ENCODE measurements at places on chromosomes 6 and 20.

GRCh38 chr6:81553216-81553615 is 199.3 kb downstream of the TENT5A start:
- no peak for DNase-seq

DNA sequence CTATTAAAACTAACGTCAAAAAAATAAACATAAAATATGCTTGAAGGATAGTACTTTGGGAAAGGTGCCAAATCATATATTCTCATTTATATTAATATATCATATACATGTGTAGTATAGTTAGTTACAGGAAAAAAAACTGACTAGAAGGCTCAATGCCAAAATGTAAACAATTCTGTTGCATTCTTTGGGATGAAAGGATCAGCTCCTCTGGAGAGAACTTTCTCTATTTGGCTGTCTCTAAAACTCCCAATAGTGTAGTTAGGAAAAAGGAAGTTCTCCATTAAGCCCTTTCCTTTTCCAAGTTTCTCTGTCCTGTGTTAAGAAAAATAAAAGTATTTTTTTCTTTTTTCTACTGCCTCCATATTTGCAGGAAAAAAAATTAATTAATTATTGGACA is 86.5 kb upstream of the BTN3A2 start:
- no peak for DNase-seq

GRCh38 chr6:72579865-72580264 is 42.0 kb upstream of the KCNQ5 start:
- DNase-seq = no peak

DNA sequence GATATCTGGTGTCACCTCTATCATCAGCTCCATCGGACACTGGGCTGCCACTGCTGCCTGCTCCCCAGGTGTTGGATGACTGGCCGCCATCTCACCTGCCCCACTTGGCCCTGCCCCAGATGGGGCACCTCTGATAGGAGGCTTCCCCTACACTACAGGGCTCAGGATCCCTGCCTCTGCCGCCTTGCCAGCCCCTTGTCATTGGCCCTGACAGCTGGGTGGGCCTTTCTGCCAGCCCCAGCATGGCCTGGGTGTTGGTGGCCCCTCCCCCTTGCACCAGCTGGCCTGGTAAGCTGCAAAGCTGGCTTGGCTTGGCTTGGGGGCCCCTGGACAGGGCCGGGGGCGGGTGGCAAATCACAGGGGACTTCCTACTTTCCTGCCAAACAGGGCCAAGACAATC is 10.6 kb downstream of the PACSIN1 start:
- no peak for DNase-seq

DNA sequence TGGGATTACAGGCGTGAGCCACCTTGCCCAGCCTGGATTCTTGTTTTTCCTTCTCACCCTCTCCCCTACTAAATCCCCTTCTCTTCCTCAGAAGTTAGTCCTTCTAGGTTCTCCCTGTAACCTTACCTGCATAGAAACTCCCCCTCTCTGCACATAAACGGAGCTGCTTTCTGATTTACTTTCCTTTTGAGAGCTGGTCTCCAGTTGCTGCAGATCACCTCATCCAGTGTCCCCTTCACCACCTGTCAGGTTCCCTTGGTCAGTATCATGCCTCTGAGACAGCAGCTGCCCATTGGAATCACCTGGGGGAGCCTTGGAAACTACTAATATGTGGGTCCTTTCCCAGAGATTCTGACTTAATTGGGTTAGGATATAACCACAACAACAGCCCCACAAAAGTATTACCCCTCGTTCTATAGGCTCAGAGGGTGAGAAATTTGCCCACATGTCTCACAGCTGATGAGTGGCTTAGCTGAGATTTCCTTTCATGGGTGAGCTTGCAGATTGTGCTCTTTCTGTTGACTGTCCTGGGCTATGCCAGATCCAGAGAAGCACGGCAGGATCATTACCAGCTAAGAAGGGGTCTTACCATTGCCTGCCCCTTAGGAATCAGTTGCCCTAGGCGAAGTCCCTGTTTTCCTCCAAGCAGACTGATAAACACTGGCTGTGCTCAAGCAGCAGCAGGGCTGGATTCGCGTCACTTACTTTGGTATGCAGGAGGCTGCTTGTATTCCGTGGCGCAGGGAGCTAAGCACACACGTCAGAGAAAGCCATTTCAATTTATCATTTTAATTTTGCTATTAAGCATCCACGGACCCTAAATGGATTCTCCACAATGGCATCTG is 51.3 kb downstream of the AKAP12 start:
- peak; percentile 68 for DNase-seq

DNA sequence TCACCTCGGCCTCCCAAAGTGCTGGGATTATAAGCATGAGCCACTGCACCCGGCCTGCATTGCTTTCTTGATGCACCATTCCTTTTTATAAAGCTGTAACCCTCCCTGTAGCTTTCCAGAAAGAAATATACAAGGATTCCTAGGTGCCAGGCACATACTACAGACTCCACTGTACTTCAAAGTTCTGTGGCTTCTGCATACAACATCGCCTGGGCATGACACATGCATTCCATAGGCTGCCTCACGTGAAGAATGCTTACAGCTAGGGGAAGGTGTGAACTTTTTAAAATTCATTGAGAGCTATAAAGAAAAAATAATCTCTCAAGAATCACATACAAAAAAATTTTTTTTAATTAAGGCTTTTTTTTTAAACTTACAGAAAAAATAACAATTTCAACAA is 50.2 kb downstream of the TRAM2 start:
- DNase-seq = no peak

- no peak for DNase-seq
Observed at GRCh38 chr20:48711696-48712464, 115.9 kb downstream of the PREX1 start.

GRCh38 chr6:119129968-119130484 is 51.6 kb upstream of the FAM184A start:
- no peak for DNase-seq

DNA sequence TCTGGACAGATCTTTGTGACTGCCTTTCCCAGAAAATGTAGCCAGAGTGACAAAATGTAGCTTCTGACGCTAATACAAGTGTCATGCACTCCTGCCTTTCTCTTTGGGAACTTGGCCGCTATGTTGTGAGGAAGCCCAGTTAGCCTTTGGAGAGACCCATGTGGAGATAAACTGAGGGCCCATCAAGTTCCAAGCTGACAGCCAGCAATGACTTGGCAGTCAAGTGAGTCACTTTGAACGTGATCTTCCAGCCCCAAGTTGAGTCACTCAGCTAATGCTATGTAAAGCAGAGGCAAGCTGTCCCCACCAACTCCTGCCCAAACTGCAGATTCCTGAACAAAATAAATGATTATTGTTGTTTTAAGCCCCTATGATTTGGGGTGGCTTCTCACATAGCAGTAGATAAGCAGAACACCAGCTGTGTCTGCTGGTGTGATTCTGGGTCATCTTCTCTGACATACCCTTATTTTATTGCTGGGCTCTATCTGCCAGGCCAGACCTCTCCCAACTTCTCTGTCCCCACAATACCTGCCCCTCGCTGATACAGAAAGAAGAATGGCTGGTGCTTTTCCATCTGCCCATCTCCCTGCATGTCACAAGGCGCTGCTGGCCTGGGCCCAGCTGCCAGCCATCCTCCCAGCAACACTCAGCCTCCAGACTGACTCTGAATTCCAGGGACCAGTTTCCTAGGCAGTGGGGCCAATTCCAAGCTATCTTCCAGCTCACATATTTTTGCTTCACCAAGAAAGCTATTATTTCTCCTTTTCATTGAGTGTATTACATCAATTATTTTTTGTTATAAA is 274.8 kb downstream of the LRFN2 start:
- no peak for DNase-seq

GRCh38 chr6:159334068-159334467 is 164.9 kb downstream of the FNDC1 start:
- DNase-seq = no peak

DNA sequence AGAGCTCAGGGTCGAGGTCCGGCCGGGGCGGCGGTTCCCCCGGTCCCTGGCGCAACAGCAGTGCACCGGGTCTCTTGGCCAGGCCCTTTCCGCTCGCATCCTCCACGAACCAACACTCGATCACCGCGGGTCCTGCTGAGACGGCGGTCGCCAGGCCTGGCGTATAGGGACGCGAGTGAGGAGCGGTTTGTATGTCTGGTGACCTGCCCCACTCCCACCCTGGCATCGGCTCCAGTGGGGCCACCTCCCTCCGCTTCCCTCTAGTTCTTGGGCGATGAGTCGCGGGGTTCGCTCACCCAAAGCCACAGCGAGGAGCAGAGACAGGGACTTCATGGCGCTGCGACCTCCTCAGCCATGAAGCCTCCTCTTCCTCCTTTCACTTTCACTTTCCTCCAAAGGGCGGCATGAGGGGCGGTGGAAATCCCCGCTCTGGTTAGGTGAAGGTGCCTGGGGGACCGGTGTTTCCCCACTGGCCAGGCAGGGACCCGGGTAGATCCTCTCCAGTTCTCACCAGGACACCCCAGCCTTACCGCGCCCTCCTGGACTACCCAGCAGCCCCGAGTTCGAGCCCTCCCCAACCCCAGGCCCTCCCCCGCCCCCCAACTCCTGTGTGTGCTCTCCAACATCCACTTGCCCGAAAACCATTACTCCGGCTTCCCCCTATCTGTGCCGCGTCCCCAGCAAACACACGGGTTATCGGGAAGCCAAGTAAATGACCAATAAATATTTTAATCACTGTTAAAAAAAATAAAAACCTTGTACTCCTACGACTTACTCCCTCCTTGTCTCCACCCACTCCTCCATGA is at the start of gene TAPBP:
Gene TAPBP, minus strand, starts transcription at position 370 of the 806 bp plus-strand sequence. Its CDS starts 37 bp downstream, at position 333.
- DNase-seq = peak; percentile 62

DNA sequence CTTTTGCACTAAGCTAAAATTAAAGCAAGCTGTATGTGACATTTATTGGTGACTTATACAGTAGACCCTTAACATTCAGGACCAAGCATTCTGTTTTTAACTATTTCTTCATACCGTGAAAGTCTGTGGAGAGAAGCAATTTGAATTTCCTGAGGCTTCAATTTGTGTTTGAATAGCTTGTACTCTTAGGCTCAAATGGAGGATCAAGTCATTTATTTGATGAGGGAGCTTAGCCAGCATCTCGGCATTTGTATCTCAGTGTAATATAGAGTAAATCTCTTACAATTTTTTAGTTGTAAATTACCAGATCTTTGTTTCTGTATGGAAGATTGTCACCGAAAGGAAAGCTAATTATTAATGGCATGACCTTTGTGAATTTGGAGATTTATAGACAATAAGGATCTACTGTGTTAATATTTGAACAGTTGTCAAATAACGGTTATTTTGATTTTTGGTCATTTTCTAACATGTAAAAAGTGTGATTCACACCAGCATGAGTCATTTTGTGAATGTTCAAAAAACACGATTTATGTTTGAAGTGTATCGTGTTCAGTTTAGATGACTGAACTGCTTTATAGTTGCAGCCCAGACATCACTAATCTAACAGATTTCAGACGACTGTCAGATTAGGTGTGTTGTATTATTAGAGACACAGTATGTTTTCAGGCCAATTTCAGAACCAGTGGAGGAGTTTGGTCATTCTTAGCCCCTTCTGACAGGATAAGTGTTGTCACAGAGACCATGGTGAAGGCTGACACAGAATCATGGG is 332.9 kb downstream of the CDKAL1 start:
- DNase-seq = no peak

DNA sequence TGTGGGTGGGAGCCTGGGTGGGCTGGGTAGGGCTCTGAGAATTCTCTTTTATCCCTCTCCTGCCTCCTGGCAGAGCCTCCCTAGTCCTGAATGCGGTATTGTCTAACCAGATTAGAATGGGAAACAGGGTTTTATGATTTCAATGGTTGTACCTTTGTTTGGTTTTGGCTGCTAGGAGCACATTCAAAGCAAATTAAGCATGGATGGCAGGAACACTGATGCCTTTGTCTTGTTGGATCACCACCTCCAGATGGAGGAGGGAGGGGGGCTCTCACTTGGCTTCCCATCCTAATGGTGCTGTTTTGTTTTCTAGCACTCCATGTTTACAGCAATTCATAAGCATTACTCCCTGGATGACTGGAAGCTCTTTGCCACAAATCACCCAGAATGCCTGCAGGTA is 11.6 kb downstream of the GMPR start:
- no peak for DNase-seq

DNA sequence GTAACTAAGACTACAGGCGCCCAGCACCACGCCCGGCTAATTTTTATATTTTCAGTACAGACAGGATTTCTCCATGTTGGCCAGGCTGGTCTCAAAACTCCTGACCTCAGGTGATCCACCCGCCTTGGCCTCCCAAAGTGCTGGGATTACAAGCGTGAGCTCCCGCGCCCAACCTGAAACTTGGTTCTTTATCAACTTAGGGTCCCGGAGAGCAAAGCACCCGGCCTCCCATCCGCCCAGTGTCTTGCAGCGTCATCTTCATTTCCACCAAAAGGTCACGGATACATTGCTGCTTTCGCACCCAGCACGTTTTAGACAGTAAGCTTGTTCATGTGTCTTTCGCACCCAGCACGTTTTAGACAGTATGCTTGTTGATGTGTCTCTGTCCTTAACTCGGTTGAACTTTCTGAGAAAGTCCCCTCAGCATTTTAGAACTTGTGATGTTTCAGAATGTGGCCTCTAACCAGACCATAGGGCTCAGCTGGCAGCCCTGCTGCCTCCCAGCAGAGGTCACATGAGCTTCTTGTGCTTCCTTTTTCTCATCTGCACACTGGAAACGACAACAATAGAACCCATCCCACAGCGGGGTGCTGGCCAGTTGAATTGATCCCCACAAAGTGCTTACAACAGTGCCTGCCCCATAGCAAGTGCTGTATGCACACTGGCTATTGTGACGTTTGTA is 48.8 kb downstream of the PRR18 start:
- DNase-seq = no peak

DNA sequence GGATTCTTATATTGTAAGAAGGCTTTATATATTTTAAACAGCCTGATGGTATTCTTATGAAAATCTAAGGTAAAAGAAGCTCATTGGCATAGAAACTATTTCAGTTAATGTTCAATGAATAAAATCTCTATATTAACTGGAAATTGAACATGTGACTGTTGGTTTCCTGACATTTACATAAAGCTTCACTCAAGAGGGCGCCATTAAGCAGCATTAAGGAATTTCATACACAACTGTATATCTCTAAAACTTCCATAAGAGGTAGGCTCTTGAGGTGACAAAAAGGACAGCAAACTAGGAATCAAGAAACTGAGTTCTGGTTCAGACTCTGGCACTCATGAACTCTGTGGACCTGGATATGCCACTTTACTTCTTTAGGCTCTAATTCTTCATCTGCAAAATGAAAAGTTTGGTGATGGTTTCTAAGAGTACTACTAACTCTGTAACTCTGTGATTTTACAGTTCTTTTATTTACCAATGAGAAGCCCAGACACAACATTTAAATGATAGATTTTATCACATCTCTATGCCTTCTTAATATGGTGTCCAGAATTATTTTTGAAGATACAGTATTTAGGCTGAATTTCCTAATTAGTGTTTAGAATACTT is 147.5 kb downstream of the FLRT3 start:
- DNase-seq = peak; percentile 25

- DNase-seq = no peak
Observed at GRCh38 chr6:151698931-151699700, 108.4 kb upstream of the ESR1 start.

All from BE2C (cell line).